ENCODE measurements at places on chromosomes 3 and 15. TPM values are rescaled to one million over a fixed set of nuclear protein-coding genes. Genes with fewer than 3 reads are reported as not detected.

GRCh38 chr3:39264053-39264452 is 15.8 kb downstream of the CX3CR1 start:
- no peak for DNase-seq

The CLSTN2 gene
- 0.07 TPM for total RNA-seq

The RFTN1 gene
- 30.1 TPM for total RNA-seq

The CHRNA7 gene
- 2.8 TPM for total RNA-seq

GRCh38 chr3:58471025-58471887 is 20.6 kb upstream of the KCTD6 start:
- no peak for DNase-seq

DNA sequence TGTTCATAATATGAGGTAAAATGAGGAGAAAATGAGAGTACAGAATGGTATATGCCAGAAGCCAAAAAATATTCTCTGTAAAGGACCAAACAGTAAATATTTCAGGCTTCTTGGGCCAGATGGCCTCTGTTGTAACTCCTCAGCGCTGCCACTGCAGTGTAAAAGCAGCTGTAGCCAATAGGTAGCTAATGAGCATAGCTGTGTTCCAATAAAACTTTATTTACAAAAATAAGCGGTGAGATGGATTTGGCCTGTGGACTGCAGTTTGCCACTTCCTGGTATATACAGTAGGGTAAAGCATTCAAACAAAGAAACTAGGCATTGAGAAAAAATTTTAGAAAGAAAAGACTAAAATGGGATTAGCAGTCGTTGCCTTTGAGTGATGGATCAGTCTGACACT is 51.5 kb downstream of the BFSP2 start:
- no peak for DNase-seq

The CD96 gene
- not detected for total RNA-seq

DNA sequence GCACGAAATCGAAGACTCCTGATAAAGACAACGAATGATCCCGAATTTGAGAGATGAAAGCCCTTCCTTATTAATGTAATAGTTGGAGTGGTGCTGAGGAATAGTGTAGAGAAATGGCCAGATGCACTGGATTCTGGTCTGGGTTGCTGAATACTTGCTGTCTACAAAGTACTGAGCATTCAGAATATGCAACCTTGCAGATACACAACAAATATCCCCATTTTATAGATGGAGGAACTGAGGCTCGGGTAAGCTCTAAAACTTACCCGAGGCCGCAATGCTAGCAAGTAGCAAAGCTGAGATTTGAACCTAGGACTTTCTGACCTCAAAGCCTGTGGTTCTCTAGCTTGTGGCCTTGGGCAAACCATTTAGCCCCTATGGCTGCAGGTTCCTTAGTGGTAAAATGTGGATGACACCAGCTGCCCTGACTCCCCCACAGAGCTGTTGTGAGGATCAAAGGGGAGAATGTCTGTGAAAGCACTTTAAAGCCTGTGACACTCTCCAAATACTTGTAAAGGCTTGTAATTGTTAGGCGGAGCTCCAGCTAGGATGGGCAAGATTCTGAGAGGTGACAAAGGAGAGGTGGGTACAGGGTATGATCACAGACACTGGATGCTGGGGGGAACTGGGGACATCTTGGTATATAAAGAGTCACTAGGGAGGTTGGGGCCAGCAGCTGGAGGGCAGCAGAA is 39.8 kb downstream of the FOXB1 start:
- no peak for DNase-seq

DNA sequence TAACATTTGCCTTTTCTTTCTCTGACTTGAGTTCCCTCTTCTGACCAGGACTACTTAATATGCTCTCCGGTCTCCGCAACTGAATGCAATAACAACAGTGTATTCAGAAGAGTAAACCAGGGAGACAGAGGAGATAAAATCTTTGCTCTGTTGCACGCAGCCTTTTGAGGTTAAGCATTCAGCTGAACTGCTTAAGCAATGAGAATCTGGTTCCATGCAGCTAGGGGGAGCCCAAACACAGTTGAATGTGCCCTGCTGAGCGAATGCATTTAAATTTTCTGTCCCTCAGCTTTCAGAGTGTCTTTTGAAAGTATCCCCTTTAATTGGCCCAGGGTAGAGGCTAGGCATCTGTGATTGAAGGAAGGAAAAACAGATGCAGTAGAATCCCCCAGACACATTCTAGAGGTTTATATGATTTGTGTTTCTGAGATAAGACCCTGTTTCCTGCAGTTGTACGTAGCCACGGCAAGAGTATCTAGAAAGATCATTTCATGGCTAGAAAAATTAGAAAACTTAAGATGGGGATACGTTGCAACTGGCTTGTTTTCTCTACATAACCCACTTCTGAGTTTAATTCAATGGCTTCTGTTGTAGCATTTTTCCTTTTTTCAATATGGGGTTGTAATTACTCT is 309.6 kb downstream of the TUSC7 start:
- DNase-seq, result peak; percentile 11

- no peak for DNase-seq
These were observed 51.4 kb downstream of the SSUH2 start for GRCh38 chr3:8593021-8593827.

GRCh38 chr15:68158046-68158628 is 47.0 kb downstream of the CALML4 start:
- DNase-seq, result no peak

GRCh38 chr15:48002767-48003166 is 118.0 kb upstream of the SLC24A5 start:
- DNase-seq, result no peak

DNA sequence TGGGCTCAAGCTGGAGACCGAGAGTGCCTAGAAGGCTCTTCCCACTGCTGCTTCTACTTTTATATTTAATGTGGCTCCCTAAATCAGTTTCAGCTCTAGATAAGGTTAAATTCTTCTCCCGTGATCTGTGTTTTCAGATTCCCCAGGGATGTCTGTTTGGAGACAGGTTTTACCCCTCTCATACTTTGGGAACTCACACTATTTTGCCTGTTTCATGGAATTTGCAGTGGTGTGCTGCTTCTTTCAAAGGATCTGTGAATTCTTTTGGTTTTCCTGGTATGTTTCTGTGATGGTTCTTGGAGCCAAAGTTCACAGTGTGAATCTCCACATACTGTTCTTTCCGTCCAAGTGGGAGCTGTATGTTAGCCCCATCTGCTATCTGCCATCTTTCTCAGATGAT is 238.3 kb upstream of the SLITRK3 start:
- DNase-seq, result no peak

DNA sequence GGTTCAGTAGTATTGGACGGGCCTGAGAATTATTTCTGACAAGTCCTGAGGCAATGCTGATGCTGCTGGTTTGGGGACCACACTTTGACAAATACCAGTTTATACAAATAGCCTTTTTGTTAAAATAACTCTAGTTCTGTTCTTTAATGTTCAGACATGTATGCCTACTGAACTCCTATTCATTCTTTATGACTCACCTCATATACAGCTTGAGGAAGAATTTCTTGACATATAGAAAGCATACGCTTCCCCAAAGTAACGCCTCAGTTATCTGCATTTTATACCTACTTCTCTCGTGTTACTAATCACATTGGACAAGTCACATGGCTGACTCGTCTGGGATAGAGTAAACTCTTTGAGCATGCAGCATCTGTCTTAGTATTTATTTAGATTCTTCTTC is 145.4 kb upstream of the GOLIM4 start:
- no peak for DNase-seq

DNA sequence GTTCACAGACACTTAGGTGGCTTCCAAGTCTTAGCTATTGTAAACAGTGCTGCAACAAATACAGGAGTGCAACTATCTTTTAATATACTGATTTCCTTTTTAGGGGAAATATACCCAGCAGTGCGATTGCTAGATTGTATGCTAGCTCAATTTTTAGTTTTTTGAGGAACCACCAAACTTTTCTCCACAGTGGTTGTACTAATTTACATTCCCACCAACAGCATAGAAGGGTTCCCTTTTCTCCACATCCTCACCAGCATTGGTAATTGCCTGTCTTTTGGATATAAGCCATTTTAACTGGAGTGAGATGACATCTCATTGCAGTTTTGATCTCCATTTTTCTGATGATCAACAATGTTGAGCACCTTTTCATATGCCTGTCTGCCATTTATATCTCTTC is 58.9 kb downstream of the ZNF148 start:
- no peak for DNase-seq

The ZNF80 gene
- total RNA-seq, result not detected

- no peak for DNase-seq
These were observed 129.9 kb upstream of the OSTN start for GRCh38 chr3:191068946-191069813.

The GUCA1C gene
- not detected for total RNA-seq

The ZCWPW2 gene
- 0.13 TPM for total RNA-seq

DNA sequence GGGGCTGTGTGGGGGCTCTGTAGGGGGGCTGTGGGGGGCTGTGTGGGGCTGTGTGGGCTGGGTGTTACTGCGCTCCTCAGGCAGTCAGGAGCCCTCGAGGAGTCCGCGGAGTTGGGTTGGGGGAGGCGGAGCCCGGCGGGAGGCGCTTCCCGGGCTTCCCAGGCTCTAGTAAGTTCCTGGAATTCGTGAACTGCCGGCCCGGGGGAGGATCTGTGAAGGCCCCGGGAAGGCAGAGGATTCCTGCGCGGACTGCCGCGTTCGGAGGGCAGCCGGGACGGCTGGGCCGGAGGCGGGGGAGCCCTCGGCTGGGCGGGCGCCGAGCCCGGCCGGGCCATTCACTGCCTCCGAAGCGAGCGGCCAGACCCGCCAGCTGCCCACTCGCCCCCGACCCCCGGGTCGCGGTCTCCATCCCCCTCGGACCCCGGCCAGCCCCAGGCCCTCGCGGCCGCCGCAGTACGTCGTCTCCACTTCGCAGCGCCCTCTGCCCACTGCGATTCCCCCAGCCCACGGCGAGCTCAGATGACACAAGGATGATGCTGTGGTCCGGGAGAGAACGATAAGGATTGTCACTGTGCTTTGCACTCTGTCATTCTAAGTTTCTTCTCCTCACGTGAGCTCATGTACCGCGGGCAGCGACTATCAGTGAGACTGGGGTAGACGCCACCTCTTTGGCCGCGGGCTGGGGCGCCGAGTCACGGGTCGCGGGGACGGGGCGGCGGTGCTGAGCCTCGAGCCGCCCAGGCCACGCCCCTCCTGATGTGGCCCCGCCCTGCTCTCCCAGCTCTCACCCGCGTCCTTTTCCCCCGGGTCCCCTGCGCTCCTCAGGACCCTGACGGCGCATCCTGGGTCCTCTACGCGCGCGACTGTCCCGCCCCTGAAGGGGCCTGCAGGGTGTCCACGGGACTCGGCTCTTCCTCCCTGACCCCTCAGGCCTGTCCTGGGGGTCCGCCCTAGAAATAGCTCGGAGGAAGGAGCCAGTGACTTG is 65.3 kb downstream of the KLF13 start:
- no peak for DNase-seq

- no peak for DNase-seq
These were observed 239.3 kb upstream of the UBE2E1 start for GRCh38 chr3:23566499-23566898.

The CLDN1 gene
- 0.14 TPM for total RNA-seq

- DNase-seq, result no peak
These were observed 48.0 kb downstream of the CGGBP1 start for GRCh38 chr3:88010810-88011209.

- DNase-seq, result no peak
These were observed 6.3 kb upstream of the NCBP2 start for GRCh38 chr3:196948442-196949284.

The NUDT16 gene
- total RNA-seq, result 24.5 TPM

- DNase-seq, result no peak
These were observed 336.6 kb downstream of the ROBO2 start for GRCh38 chr3:77376511-77376910.

DNA sequence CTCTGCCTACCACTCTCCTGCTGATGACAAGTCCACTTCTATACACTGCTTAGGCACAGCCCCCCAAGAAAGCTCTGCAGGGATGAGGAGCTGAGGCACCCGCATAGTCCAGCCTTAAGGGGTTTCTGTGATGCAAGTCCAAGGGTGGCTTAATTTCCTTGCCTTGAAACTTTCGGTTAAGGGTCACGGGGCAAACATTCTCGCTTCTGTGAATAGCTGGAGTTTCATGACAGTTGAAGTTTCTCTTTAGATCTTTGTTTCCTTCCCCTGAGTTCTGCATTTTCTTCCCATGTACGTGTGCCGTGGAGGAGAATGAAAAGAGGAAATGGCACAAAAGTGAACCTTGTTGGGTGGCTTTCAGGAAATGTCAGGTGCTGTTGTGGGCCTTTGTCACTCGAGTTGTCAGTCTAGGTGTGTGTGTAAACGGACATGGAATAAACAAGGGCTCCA is 7.0 kb downstream of the GPR160 start:
- no peak for DNase-seq

GRCh38 chr3:186628756-186629155 is 11.4 kb upstream of the FETUB start:
- no peak for DNase-seq

GRCh38 chr3:40951636-40952035 is 247.7 kb upstream of the CTNNB1 start:
- DNase-seq, result no peak

DNA sequence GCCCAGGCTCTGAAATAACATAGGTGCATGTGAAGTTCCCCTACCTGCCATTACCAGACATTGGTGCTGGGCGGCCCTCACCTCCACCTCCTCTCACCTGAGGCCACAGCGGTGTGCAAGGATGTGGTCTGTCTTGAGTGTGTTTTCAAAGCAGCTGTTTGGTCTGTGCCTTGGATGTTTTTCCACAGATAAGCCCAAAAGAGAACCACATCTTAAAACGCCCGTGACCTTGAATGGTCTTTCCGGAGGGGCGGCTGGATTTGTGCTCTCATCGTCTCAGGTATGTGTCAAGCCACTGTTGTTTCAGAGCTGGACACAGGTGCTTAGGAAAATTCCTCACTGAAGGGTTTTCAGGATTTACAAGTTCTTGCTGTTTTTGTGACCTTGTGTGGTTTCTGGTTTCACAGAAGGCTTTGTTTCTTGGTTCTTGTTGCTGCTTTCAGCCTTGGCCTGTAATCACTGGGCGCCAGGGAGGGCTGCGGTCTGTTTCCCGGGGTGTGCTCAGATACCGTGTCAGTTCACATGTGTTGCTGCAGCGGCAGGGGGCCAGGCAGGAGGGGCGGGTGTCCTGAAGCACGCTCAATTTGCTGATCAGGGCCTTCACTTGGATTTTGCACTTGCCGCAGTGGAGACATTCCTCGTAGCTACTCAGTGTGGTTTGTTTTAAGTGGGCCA is 128.4 kb downstream of the IGF1R start:
- DNase-seq, result no peak

DNA sequence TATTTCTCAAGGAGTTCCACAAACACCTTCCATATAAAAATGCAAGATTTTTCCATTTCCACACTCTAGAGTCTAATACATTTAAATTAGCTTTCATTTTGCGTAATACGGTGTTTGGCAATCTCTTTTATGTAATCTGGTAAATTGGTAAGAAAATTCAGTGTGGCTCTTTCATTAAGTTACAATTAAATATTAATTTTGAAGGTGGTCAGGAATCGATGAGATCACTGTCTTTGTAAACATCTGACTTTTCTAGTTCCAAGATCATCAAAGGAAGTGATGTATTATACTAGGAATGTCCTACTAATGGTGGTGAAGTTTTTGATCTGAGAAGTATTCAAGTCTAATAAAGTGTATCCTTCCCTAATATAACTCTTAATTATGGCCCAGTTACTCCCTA is 1.1 kb upstream of the UTS2B start:
- no peak for DNase-seq

DNA sequence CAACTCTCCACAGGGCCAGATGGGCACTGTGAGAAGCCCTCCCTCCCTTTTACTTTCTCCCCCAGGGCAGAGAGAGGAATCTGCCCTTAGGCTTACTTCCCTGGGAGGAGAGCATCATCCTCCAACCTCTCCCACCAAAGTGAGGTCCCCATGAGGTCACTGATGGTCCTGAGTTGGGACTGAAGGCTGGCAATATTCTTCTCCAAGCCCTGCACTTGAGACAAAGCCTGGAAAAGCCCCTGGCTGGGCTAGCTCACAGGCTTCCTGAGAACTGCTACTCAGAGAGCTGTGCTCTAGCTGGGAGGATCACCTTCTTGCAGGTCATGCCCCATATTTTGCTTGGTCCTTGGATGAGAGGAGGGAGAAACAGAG is 110.0 kb upstream of the MEF2A start:
- no peak for DNase-seq

All from pulmonary artery endothelial cell (primary cell).